ENCODE measurements at places on chromosomes 7 and 10. TPM values are rescaled to one million over a fixed set of nuclear protein-coding genes. Genes with fewer than 3 reads are reported as not detected.

The CUBN gene
- total RNA-seq: 8.4 TPM

The C10orf95 gene
- 1.4 TPM for total RNA-seq

The ALOX5 gene
- total RNA-seq: 46.1 TPM

The VAX1 gene
- total RNA-seq: not detected

The MINDY4 gene
- 4.6 TPM for total RNA-seq

The LIPN gene
- 42.8 TPM for total RNA-seq

The EFCAB10 gene
- total RNA-seq: not detected

The PTF1A gene
- not detected for total RNA-seq

The RNF148 gene
- total RNA-seq: not detected

The PARD3 gene
- total RNA-seq: 165 TPM

The AGR2 gene
- 15.8 TPM for total RNA-seq

The SPDYE9 gene
- not detected for total RNA-seq

The NXPH1 gene
- total RNA-seq: not detected

The UTF1 gene
- not detected for total RNA-seq

The TEX36 gene
- not detected for total RNA-seq

The ASAH2 gene
- total RNA-seq: 2.4 TPM

The STEAP1 gene
- total RNA-seq: 4.5 TPM

The MRPL32 gene
- total RNA-seq: 32.9 TPM

The KEL gene
- total RNA-seq: not detected

The AGR3 gene
- not detected for total RNA-seq

The CDHR1 gene
- total RNA-seq: 398 TPM

The FANK1 gene
- total RNA-seq: 7.4 TPM

The ZNF467 gene
- 5.7 TPM for total RNA-seq

The HOGA1 gene
- total RNA-seq: 2.1 TPM

The FFAR4 gene
- 1.3 TPM for total RNA-seq

The HOXA5 gene
- 13.2 TPM for total RNA-seq

The LIPK gene
- total RNA-seq: 23.4 TPM

The FOXK1 gene
- total RNA-seq: 42.0 TPM

The ADARB2 gene
- total RNA-seq: 1.1 TPM

The EPDR1 gene
- 2.2 TPM for total RNA-seq

The CCZ1 gene
- 103 TPM for total RNA-seq

Data from suprapubic skin (tissue), 4 donors.